Mesothelial cell of epicardium (in vitro differentiated cells): ENCODE measurements at places on chromosomes 3 and 15. TPM values are rescaled to one million over a fixed set of nuclear protein-coding genes. Genes with fewer than 3 reads are reported as not detected.

DNA sequence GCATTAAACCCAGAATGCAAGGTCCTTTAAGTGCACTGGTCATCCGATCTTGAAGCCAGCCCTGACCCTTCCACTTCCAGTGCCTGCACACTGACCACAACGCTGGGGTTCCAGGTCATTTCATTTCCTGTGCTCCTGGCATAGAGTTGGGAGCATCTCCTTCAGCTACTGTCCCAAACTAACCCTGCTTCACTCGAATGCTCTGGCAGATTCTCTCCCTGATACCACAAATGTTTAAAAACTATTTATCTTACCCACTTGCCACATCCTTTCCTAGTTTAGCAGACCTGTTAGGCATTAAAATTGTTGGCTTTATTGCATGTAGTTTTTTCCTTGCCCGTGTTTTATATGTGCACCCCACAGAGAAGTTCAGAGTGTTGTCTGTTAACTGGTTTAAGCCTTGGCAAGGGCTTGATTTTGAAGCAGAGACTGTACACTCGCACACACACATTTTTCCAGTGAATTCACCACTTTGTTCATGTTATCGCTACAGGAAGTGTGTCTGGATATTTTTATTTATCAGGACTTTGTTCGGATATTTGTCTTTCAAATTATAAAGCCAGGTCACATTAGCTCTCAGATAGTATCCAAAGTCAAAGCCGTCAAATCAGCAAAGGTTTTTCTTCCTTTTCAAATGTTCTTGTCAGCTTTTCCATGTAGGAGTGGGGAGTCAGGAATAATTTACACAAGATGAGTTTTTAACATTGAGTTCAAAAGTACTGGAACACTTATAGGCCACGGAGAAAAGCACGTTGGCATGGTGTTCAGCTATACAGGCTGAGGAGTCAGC, 77.3 kb downstream of the ABI3BP start:
- DNase-seq = no peak
- no peak overlapping the region for H3K27ac ChIP-seq
- H3K4me1 ChIP-seq = no peaks in the 10 kb centered on the region
- H3K27me3 ChIP-seq = peaks cover 16% of the 10 kb centered on the region
- H3K36me3 ChIP-seq = no peaks in the 10 kb centered on the region
- no peak overlapping the region for H3K4me3 ChIP-seq

DNA sequence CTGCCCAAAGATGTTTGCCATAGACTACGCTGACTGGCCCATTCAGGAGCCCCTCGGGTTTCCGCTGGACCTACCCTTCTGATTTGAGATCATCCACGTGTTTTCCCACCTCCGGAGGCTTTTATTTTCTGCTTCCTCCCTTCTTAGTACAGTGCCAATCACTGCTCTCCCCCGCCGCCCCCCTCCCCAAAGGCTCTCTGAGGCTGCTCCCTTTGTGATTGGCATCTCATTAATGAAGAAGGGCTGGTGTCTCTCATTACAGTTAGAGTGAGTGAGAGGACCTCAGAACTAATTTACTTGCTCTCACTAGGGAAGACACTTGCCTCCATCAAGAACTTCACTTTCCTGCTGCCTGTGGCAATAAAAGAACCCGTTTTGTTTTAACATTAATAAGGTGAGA, 284.7 kb upstream of the ICE2 start:
- peaks cover 48% of the 10 kb centered on the region for H3K27me3 ChIP-seq
- H3K36me3 ChIP-seq = no peaks in the 10 kb centered on the region
- no peak overlapping the region for H3K27ac ChIP-seq
- DNase-seq = no peak
- H3K4me1 ChIP-seq = peaks cover 32% of the 10 kb centered on the region

GRCh38 chr15:67319961-67320360, 65.4 kb downstream of the IQCH start:
- peaks cover 6% of the 10 kb centered on the region for H3K27me3 ChIP-seq
- H3K36me3 ChIP-seq = no peaks in the 10 kb centered on the region
- no peak overlapping the region for H3K4me3 ChIP-seq
- H3K27ac ChIP-seq = no peak overlapping the region
- no peak for DNase-seq

MAPKBP1 gene
- 38.9 to 42.6 TPM (median 40.8 TPM) in 3 replicates for total RNA-seq

TGM4 gene
- total RNA-seq = 0.09 TPM in 1 of 3 replicates, not detected in the others

DNA sequence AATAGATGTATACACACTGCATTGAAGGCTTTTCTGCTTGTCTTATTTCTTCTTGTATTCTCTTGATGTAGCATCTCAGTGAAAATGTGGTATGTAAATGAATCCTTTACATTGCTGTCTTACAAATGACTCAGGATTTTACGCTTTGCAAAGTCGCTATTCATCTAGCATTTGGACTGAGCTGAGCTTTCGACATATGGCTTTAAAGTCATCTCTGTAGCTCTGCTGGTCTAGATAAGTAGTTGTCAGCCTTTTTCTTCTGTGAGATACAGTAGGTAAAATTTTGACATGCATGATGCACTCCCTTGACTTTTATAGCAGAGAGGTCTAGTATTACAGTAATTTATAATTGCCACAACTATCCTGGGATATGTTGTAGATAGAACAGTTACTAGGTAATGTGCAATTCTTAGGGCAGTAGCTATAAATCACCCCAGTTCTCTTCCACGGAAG, 16.8 kb downstream of the MEF2A start:
- no peak overlapping the region for H3K4me3 ChIP-seq
- H3K27ac ChIP-seq = peak overlapping the region; percentile 4
- peaks cover 23% of the 10 kb centered on the region for H3K4me1 ChIP-seq
- H3K27me3 ChIP-seq = no peaks in the 10 kb centered on the region
- peaks cover 24% of the 10 kb centered on the region for H3K36me3 ChIP-seq

GRCh38 chr3:170055209-170055608, 17.4 kb downstream of the GPR160 start:
- no peak for DNase-seq
- no peak overlapping the region for H3K27ac ChIP-seq
- no peaks in the 10 kb centered on the region for H3K4me1 ChIP-seq
- H3K27me3 ChIP-seq = no peaks in the 10 kb centered on the region

DAZL gene
- total RNA-seq = not detected in 3 replicates

- peaks cover 94% of the 10 kb centered on the region for H3K27me3 ChIP-seq
- H3K4me3 ChIP-seq = peak overlapping the region; percentile 62
- H3K4me1 ChIP-seq = peaks cover 14% of the 10 kb centered on the region
- DNase-seq = no peak
Measured at GRCh38 chr3:129974833-129975704, 549 bp downstream of the TRH start.

- H3K4me1 ChIP-seq = peaks cover 8% of the 10 kb centered on the region
- H3K27me3 ChIP-seq = peaks cover 21% of the 10 kb centered on the region
- no peak for DNase-seq
- no peak overlapping the region for H3K27ac ChIP-seq
- no peak overlapping the region for H3K4me3 ChIP-seq
Measured at GRCh38 chr3:34183114-34183513, 384.7 kb downstream of the PDCD6IP start.

DNA sequence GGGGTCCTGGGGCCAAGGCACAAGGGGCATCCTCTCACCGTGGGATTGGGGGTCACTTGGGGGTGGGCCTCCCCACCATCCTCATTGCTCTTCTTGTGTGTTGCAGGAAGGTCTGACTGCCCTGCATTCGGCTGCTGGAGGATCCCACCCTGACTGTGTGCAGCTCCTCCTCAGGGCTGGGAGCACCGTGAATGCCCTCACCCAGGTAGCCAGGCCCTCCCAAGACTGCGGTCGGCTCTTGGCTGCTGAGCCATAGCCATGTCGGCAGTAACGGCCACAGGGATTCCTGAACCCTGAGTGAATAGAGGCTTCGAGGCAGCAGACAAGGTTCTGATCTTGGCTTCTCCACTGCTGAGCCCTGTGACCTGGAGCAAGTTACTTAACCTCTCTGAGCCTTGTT, 19.7 kb downstream of the ANKDD1A start:
- H3K36me3 ChIP-seq = no peaks in the 10 kb centered on the region
- peak; percentile 19 for DNase-seq
- no peak overlapping the region for H3K4me3 ChIP-seq
- H3K4me1 ChIP-seq = no peaks in the 10 kb centered on the region
- H3K27me3 ChIP-seq = no peaks in the 10 kb centered on the region

DNA sequence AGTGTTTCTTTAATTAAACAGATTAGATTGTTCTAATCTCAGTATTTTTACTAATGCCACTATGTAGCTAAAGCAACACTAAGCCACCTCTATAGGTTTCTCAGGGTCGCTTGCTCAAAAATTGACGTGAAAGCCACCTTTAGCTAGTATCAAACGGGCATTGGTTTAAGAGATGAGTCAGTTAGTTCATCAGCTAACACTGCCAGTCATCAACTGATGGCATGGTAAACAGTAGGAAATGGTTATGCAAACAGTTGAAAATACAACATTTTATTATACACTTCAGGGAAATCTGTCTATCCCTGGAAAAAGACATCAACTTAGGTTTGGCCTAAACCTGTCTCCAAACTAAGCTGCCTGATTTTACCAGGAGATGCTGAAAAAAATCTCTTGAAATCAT, 582.3 kb upstream of the NAALADL2 start:
- H3K4me1 ChIP-seq = no peaks in the 10 kb centered on the region
- H3K4me3 ChIP-seq = no peak overlapping the region
- H3K36me3 ChIP-seq = no peaks in the 10 kb centered on the region
- no peak for DNase-seq
- H3K27me3 ChIP-seq = no peaks in the 10 kb centered on the region

THSD4 gene
- total RNA-seq = 82.0 to 93.9 TPM (median 83.4 TPM) in 3 replicates

MB21D2 gene
- total RNA-seq = 8.5 to 9.4 TPM (median 9.1 TPM) in 3 replicates

GRCh38 chr3:107063351-107063750, 313.9 kb upstream of the CCDC54 start:
- no peaks in the 10 kb centered on the region for H3K27me3 ChIP-seq
- peak overlapping the region; percentile 83 for H3K27ac ChIP-seq
- no peak for DNase-seq
- H3K36me3 ChIP-seq = peaks cover 4% of the 10 kb centered on the region
- H3K4me3 ChIP-seq = no peak overlapping the region

DNA sequence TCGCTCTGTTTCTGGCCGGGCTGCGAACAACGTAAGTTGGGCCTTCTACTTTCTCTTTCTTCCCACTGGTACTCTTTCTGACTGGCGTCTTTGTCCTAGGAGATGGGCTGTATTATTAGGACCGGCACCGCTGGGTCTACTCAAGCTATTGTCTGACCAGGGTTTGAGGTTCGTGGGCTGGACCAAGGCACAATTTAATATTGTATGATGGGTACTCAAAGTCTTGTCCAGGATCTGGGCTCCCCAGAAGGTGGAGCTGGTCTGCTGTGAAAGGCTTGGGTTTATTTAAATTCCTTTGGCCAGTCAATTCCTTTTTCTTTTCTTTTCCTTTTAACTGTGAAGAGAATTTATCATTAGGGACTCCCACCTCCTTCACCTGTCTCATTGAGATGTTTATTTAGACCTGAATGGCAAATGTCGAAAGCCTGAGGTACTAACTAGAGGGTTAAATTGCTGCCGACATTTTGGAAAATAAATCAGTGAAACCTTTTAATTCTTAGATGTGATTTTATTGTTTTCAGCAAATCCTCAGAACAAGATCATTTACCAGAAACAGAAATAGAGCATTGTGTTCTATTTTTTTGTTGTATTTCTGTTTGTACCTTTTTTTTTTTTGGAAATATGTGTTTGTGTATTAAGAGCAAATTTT, 410 bp downstream of the LRRC49 start:
- H3K4me1 ChIP-seq = peaks cover 22% of the 10 kb centered on the region
- H3K27me3 ChIP-seq = no peaks in the 10 kb centered on the region
- no peak for DNase-seq
- peak overlapping the region; percentile 94 for H3K27ac ChIP-seq

DNA sequence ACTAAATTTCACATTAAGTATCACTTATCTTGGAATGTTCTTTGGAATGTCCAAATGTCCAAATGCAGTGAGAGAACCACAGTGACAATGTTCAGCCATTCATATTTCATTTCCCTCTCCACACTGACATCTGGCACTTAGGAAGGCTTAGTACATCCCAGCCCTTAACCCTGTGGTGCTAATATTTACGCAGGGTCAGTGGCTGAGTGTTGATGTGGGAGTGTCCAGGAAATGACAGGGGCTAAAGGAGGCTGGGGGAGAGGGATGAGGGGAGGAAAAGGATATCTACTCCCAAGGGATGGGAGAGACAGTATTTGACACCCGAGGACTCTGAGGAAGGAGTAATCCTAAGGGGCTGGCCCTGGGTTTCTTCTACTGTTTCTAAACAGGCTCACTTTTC, 14.1 kb upstream of the CCR4 start:
- H3K36me3 ChIP-seq = no peaks in the 10 kb centered on the region
- H3K4me1 ChIP-seq = no peaks in the 10 kb centered on the region
- no peak overlapping the region for H3K4me3 ChIP-seq
- H3K27me3 ChIP-seq = no peaks in the 10 kb centered on the region
- no peak overlapping the region for H3K27ac ChIP-seq

EFL1 gene
- total RNA-seq = 18.9 to 24.5 TPM (median 23.0 TPM) in 3 replicates

AVEN gene
- 6.8 to 8.6 TPM (median 7.7 TPM) in 3 replicates for total RNA-seq

DNA sequence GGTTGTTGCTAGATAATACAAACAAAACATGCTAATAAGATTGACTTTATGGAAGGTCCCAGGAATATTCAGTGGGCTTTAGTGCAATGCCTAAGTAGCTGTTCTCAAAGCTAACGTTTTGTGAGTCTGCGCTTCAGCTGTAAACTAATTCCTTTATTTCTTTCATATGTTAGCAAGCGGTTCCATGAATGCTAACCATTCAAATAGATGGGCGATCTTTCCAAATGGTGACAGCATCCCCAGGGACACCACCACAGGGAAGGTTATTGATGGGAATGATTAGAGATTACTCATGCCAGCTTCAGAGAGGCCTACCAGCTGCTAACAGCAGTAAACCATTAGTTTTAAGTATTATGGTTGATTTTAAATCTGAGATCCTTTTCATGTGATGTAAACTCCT, 405.7 kb upstream of the MCTP2 start:
- peaks cover 17% of the 10 kb centered on the region for H3K4me1 ChIP-seq
- H3K4me3 ChIP-seq = no peak overlapping the region
- no peaks in the 10 kb centered on the region for H3K36me3 ChIP-seq
- H3K27me3 ChIP-seq = no peaks in the 10 kb centered on the region
- DNase-seq = no peak
- no peak overlapping the region for H3K27ac ChIP-seq

SGO1 gene
- total RNA-seq = 9.3 to 10.1 TPM (median 9.6 TPM) in 3 replicates

DNA sequence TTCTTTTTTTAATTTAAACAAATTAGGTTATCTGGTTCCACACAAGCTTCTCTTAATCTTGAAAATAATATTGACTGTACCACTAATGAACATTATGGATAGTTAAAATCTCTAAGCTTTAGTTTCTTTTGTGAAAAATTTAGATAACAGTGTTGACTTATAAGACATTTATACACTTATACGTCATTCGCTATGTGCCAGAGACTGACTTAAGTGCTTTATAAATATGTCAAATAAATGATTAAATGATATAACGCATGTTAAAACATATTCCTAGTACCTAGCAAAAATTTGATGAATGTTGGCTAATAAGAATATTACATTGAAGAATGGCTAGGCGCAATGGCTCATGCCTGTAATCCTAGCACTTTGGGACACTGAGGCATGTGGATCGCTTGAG, 96.3 kb downstream of the PCCB start:
- no peak overlapping the region for H3K27ac ChIP-seq
- peaks cover 22% of the 10 kb centered on the region for H3K36me3 ChIP-seq
- no peaks in the 10 kb centered on the region for H3K27me3 ChIP-seq
- no peak overlapping the region for H3K4me3 ChIP-seq
- DNase-seq = no peak

STRIT1 gene
- total RNA-seq = not detected in 3 replicates

CHDH gene
- 3.2 to 3.9 TPM (median 3.6 TPM) in 3 replicates for total RNA-seq
